Smooth muscle cell of trachea (primary cell): ENCODE measurements at places on chromosomes 7 and 10. TPM values are rescaled to one million over a fixed set of nuclear protein-coding genes. Genes with fewer than 3 reads are reported as not detected.

The NPFFR1 gene
- under 0.01 TPM in 1 of 2 replicates, not detected in the other for total RNA-seq

The CYP3A7 gene
- total RNA-seq, result 0.33 TPM in 1 of 2 replicates, not detected in the other

The HABP2 gene
- not detected in 2 replicates for total RNA-seq

The ACHE gene
- total RNA-seq, result 2.2 TPM in 1 of 2 replicates, not detected in the other

The AUTS2 gene
- total RNA-seq, result 3.5 and 5.1 TPM in 2 replicates

The EGFR gene
- total RNA-seq, result 87.7 and 88.3 TPM in 2 replicates

The PTN gene
- total RNA-seq, result 35.4 and 36.9 TPM in 2 replicates

The TIAL1 gene
- total RNA-seq, result 29.4 and 54.4 TPM in 2 replicates

The COMMD3 gene
- 36.9 and 54.5 TPM in 2 replicates for total RNA-seq

The KRIT1 gene
- 51.9 and 72.3 TPM in 2 replicates for total RNA-seq

The PNLIPRP3 gene
- 0.17 TPM in 1 of 2 replicates, not detected in the other for total RNA-seq

The LARP4B gene
- 27.5 and 28.5 TPM in 2 replicates for total RNA-seq
